ENCODE measurements at places on chromosomes 2 and 18.

- no peak for DNase-seq
These were observed 61.4 kb upstream of the TUBA3E start for GRCh38 chr2:130259594-130259993.

- no peak for DNase-seq
These were observed 118.9 kb upstream of the OTOS start for GRCh38 chr2:240259201-240259923.

GRCh38 chr2:96702098-96702785, 37.6 kb downstream of the LMAN2L start:
- DNase-seq = no peak

DNA sequence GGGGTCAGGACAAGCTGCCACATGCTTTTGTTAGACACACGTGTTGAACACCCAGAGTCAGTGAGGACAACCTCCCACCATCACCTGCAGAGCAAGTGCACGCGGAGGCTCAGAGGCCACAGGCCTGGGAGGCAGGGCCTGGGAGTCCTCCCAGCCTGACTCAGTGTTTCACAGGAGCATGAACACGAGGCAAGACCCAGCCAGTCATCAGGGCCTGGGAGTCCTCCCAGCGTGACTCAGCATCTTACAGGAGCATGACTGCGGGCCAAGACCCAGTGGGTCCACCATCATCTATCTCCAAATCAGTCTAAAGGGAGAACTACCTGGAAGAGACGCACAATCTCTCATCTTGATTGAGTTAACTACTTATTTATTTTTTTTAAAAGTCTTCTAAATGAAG, 112.6 kb upstream of the PXDN start:
- DNase-seq = no peak

DNA sequence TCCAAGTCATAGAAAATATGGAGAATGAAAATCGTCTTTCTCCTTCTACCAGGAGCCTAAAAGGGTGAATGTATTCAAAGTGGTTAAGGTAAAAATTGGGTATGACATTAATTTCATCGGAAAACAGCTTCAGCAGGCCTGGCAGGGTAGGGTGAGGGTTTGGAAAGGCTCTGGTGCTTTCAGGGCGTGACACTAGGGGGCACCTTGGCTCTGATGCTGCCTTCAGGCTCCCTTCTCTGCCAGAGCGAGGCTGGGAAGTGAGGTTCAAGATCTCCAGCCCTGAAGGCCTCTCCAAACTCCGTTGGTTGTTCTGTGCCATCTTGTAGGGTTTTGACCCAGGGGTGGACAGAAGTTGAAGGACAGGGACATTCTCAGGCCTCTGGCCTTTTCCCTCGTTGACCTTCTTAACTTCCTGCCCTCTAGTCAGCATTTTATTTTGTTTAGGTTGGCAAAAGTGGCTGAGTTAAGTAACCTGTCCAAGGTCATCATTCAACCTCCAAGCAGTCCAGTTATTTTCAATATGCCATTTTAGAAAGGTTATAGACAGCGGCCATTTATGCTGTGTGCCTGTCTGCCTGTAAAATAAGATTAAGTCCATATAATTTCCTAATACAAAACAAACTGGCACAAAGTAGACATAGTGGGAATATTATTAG, 40.3 kb downstream of the EML6 start:
- DNase-seq = no peak

DNA sequence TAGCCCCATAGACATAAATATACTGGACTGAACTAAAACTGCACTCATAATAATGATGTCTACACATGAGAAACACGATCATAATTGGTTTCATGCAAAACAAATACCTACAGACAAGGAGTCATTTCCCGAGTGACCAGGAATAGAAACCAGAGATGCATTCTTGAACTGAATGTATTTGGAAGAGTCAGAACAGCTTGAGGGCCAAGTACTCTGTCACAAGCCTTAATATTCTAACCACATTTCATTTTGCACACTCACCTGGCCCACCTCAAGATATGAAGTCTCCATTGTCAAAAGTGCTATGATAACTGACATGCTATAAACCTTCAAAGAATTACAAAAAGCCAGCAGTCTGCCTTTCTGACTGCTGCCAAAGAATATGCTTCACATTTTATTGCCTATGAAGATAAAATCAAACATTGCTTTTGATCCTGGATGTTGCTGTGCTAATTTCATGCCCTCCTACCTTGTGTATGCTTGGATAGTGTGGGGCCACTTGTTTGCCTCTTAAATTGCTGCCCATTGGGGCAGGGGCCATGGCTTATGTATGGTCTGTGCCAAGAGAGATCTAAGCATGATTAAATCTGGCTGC, 18.9 kb upstream of the ASAP2 start:
- no peak for DNase-seq

- DNase-seq = no peak
These were observed 232.2 kb downstream of the MYCN start for GRCh38 chr2:16172324-16173175.

- no peak for DNase-seq
These were observed 98.0 kb downstream of the STPG4 start for GRCh38 chr2:47056868-47057686.

DNA sequence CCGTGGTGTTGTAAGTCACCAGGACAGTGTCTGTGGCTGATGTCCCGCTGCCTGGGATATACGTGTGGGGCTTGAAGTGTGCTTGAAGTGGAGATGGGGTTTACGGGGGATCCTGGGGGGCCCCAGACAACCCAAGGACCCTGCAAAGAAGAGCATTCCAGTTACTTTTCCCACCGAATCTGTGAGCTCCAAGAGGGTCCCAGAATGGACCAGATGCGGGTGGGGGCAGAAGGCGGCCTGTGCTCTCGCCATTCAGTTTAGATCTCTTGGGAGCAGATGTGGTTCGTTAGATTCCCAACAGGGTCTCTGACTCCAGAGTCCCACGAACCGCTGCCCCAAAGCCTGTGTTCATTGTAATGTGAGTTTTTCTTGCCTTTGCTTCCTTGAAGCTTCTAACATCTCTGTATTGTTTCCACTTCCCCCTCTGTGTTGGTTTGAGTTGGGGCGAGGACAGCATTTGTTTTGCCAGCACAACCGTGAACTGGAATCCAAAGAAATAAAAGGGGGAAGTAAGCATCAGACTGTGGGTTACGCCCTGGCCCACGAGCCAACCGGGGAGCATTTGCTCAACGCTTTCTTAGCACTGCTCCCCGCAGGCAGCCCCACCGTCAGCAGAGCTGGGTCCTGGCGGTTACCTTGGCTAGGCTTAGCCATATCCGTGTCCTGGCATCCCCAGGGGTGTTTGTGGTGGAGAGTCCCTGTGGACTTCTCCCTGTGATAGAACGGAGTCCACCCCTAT, 92.1 kb downstream of the SH3BP4 start:
- no peak for DNase-seq

DNA sequence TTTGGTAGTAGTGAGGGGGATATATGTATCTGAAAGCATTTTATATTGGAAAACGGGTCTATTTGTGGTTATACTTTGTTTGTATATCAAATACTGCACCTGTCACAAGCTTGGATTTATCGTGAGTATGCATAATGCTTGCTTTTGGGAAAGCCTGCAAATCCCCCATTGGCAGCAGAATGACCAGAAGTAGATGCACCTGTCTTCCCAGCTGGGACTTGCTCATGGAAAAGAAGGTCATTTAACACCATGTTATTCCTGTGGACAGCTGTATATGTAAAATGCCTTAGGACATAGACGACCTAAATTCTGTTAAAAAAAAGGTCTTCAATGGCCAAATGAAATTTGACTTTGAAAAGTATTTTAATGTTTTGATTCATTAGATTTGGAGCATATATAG, 599.4 kb downstream of the XIRP2 start:
- no peak for DNase-seq

- DNase-seq = peak; percentile 32
These were observed 31.3 kb upstream of the SSB start for GRCh38 chr2:169767243-169767888.

DNA sequence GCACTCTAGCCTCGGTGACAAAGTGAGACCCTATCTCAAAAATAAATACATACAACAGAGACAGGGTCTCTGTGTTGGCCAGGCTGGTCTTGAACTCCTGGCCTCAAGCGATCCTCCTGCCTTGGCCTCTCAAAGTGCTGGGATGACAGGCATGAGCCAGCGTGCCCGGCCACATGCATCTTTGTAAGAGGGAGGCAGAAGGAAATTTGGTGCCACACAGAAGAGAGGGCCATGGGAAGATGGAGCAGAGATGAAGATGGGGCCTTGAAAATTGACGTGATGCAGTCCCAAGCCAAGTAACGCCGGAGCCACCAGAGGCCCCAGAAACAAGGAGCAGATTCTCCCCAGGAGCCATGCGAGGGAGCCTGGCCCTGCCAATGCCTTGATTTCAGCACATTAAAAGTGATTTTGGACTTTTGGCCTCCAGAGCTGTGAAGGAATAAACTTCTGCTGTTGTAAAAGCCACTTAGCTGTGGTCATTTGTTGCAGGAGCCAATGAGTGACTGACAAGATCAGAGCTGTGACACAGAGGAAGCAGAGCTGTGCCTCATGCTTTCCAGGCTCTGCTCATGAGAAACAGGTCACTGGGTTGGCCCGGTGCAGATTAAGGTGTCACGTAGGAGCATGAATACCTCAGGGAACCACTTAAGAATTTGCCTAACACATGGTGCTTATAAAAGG, 2.7 kb upstream of the SLC66A2 start:
- no peak for DNase-seq

- no peak for DNase-seq
These were observed 87.3 kb downstream of the HNRNPLL start for GRCh38 chr2:38515155-38516074.

DNA sequence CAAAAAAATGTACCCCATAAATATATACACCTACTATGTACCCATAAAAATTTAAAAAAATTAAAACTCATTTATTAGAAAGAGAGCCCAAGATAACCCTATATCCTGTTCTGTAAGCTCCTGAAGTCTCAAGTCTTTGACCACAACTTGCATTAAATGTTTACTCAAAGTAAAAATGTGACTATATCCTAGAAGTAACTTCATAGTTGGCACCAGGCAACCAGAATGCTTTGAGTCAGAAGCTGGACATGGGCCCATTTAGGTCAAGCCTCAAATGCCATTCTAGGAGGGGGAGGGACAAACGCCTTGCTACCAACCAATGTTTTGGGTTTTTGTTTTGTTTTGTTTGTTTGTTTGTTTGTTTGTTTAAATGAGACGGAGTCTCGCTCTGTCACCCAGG, 9.3 kb upstream of the TBC1D8 start:
- DNase-seq = no peak

DNA sequence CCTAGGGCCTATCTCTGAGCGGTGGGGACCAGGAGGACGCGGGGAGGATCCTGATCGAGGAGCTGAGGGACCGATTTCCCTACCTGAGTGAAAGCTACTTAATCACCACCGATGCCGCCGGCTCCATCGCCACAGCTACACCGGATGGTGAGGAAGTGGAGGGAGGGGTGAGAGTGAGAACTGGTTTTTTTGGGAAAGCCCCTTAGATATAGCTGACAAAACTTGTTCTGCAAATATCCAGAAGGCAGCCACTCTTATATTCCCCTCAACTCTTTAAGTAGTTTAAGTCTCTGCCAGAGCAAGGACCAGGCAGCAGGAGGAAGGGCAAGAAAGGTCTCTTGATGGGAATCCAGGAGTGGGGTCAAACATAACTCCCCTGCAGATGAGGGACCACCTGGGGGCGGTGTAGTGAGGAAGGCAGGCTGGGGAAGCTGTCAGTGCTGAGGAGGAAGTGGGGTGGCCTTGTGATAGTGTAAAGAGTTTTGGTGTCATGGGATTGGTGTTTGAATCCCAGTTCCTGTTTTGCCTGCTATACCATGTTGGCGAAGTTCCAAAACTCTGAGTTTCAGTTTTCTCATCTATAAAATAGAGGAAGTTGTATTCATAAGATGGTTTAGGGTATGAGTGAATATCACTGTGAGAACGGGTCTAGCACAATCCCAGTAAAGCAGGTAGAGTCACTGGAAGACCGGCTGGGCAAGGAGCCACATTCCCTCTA, 3.4 kb downstream of the NAGK start:
- DNase-seq = peak; percentile 61

DNA sequence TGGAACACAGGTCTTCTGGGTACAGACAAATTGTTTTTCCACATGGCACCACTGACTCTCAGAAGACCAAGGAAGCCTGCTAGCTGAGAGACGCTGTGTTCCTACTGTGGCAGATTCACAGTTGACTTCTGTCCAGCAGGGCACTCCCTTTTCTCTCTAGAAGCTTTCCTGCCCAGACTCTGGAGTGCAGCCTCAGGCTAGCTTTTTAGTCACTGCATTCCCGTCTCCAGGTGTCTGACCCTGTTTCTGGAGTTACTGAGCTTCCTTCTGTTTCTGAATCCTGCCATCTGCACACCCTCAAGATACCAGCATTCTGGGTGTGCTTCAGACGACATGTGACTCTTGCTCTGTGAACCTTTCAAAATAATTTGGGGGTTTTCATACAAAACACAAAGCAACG, 125.1 kb downstream of the TMEM200C start:
- no peak for DNase-seq

DNA sequence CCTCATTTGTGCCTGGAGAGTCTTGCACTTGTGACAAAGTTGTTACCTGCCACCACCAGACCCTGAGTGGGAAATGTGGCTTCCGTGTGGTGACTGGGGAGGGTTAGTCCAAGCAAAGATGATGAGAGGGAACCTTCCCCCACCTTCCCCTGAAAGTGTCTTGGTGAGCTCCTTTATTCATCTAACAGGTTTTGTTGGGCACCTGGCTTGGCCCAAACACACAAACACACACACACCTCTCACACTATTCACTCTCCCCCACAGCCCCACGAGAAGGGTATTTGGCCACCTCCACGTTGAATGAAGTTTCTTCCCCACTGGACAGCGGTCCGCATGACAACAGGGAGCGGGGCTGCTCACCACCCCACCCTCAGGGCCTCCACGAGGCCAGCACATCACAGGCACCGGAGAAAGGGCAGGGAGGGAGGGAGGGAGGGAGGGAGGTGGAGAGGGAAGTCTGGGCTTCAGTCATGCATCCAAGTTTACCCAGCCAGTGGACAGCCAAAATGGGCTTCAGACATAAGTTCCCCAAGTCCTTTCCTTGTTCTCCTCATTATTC, 1.4 kb downstream of the CIB4 start:
- DNase-seq = no peak

- no peak for DNase-seq
These were observed 1050.7 kb upstream of the PIK3C3 start for GRCh38 chr18:40904295-40904694.

DNA sequence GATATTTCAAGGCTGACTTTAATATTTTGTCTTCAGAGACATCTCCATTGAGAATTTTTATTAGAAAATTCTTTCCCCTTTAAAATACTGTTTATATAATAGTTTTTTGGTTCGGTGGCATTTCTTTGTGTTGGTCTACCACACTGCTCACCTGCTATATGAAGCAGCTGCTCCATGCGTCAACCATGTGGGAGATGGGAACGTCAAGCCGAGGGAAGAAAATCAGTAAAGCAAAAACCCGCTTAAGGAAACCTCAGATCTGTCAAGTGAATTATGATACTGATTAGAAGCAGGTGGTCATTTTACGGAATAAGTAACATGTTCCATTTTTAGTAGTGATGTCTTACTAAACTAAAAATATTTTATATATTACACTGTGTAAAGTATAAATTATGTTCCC, 5.6 kb upstream of the TMEM17 start:
- DNase-seq = no peak

DNA sequence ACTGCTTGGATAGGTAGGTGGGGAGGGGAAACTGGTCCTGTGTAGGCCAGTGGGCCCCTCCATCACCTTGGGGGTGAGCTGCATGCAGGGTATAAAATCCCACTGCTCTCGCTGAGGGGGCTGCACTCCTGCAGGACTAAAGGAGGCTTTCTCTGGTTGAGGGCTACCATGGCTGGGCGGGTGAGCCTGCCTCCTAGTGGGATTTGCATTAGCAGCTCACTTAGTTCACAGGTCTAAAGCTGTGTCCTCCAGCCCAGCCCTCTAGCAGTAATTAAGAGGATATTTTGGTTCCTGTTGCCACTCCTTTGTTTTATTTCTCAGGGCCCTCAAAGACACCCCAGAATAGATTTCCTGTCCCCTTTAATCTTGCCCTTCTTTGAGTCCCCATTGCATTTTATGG, 24.6 kb downstream of the TMEM127 start:
- DNase-seq = no peak
